Stimulated activated CD8-positive, alpha-beta memory T cell treated with anti-CD3 and anti-CD28 coated beads, Interleukin-2, amount 100 ng/mL, for 1 hour (primary cell): ENCODE measurements at places on chromosomes 12 and 14.

DNA sequence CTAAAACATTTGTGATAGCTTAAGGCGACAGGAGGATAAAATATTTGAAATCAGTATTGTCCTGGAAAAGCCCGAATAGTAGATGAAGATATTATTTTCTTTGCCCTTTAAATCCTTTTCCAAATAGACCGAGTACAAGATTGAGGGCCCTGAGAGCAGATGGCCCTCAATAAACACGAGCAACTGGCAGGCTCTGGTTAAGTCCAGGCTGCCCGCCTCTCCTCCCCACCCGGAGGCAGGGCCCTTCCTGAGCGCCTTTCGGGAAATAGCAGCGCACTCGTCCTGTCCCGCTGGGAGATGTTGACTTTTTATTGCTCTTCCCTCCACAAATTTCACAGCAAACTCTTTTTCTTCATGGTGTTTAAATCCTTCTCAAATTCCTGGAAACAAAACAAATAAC lies 50.8 kb upstream of the MAX start:
- DNase-seq, result no peak

DNA sequence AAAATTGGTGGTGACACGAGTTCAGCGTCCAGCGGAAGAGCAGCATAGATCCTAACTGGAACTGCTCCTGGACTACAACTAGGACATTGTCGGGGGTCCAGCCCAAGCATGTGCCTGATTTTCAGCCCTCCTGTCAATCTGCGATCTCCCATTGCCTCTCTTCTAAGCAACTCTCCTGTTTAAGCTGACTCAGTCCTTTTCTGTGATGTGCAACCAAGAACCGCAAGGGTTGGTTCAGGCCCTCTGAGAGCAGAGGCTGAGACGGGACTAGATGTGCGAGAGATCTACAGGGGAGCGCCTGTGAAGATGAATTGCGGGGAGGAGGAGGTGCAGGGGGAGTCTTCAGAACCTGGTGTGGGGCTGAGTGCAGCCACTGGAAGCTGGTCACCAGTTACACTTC lies 3.7 kb upstream of the PAPLN start:
- no peak for DNase-seq

DNA sequence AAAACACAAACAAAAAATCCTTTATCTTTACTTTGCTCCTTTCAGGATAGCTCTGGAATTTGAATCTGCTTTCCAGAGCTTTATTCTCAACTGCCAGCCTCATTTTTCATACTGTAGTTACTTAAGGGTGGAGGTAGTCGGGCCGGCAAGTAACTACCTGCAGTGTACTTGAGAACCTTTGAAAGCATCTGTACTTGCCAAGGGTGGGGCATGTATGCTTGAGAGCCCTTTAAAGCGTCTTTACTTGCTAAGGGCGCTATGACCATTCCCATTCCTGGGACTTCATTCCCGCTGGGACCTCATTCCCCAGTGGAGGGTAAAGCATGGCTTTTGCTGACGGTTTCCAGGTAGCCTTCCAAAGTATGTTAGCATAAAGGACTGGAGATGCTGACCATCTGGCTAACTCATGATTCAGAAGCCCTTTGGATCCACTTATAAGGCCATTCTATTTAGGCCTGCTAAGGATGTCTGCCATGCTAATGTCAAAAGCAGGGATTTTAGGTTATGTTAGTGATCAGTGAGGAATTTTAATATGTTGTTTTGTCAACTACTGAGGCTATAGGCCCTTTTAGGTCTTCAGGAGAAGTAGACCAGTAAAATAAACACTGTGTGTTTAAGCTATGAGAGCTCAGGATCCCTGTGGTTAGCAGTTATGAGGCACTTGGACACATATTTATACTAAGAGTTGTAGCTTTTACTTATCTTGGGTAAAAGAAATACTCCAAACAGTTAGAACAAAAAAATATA lies 74.9 kb downstream of the CRADD start:
- DNase-seq, result no peak

DNA sequence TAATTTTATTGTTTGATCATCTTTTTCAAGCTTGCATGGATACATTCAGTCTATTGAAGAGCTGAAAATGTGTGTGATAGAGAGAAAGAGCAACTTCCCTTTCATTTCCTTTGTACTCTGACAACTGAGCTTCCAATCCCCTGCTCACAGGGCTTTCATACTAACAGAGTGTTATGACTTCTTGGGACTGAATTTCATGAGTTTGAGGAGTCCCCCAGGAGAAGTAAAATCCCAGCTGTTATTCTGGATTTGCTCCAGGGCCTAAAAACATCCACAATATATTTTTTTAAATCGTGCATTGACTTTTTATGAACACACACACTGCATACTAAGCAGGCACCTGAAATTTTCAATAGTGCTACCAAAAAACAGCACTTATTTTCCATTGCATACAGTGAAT lies 195.8 kb upstream of the CAND1 start:
- DNase-seq, result no peak

DNA sequence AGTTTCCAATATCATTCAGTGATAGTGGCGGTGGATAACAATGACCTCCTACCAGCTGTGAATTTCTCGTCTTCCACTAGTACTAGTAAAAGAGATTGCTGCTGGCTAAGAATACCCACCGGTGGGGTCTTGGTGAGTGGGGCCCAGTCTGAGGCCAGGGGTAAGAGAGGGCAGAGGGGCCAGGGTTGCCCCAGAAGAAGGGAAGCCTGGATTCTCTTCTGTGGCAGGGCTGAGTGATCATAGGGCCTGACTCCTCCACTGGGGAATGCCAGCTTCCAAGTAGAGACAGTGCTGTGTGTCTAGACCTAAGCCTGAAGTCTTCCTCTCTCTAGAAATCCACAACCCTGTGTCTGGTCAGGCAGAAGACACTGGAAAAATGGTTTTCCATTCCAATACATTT lies 5.8 kb upstream of the TMEM63C start:
- no peak for DNase-seq

- no peak for DNase-seq
Observed at GRCh38 chr14:20503898-20504297, 1.4 kb upstream of the RNASE10 start.

- no peak for DNase-seq
Observed at GRCh38 chr12:49678711-49679110, 28.5 kb downstream of the FMNL3 start.

GRCh38 chr12:1622406-1622805 lies 6.6 kb upstream of the WNT5B start:
- no peak for DNase-seq

- DNase-seq, result no peak
Observed at GRCh38 chr12:56947633-56948456, 9.6 kb downstream of the RDH16 start.
